NCI-H1417 (cell line): ENCODE measurements at places on chromosomes 12 and 14.

- no peak for DNase-seq
These were observed 33.0 kb upstream of the TSPAN9 start for GRCh38 chr12:3044141-3044630.

- DNase-seq, result no peak
These were observed 42.0 kb downstream of the TMTC2 start for GRCh38 chr12:82728710-82729109.

DNA sequence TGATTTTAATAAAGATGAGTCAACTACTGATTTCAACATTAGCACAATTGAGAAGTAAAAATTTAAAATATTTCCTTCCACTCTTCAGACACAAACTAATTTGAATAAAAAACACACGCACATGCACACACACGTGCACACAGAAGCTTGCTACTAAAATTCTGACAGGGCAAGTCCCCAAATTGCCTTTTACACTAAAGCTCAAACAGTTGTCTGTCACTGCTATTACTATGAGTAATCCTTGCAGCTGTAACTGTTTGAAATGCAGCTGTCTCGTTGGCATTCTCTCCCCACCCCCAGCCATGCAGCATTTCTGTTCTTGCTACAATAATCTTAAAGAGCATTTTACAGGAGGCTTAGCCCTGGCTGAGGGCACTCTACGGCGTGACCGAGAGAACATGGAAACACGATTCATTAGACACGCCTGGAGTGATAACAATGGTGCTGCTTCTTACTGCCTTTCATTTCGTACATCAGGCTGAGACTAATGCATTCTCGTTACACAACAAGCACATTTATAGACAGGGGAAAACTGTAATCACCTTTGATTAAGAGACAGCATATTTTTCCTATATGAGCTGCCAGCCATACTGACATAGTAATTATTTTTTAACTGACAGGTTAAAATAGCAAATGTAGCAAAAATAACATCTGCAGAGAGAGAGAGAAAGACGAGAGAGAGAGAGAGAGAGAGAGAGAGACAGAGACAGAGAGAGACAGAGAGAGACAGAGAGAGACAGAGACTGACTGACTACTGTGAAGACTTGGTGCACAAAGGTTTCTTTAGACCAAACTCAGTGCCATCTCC, 153.8 kb downstream of the MED13L start:
- peak; percentile 98 for DNase-seq

DNA sequence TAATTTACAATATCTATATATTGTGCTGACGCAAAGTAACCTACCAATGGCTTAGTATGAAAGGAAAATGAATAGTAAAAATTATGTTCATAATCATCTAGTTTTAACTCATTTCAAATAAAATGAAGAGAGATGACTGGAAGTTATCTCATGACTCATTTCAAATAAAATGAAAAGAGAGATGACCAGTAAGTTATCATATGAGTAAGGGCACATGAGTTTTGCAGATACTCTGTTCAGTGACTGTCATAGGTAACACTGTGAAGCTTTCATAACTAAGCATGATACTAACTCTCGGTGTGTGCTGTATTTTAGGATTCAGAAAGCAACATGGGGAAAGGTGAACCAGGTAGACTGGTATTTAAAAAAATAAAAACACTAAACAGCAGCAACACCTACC, 364.5 kb upstream of the DIO2 start:
- no peak for DNase-seq

DNA sequence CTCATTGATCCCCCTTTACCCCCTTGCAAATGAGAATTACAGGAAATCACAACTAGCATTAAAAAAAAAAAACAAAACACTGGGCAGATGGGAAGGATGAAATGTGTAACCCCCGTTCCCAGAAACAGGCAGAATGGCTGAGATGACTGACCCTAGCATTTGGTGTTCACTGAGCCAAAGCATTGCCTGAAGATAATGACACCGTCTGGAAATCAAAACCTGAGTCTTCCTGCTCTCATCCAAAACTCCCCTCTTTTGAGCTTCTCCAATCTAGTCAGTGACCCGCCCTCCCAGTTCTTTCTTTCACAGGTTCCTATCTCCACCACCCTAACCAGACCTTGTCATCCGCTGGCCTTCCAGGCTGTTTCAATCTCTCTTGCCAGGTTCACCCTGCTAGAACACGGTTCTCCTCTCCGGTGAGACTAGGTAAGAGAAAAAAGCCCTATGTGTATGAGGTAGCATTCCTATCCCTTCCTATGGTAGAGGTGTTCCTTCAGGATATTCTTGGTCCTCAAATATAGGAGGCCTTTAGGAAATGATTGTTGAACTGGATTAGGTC, 21.3 kb downstream of the SUSD6 start:
- DNase-seq, result no peak

DNA sequence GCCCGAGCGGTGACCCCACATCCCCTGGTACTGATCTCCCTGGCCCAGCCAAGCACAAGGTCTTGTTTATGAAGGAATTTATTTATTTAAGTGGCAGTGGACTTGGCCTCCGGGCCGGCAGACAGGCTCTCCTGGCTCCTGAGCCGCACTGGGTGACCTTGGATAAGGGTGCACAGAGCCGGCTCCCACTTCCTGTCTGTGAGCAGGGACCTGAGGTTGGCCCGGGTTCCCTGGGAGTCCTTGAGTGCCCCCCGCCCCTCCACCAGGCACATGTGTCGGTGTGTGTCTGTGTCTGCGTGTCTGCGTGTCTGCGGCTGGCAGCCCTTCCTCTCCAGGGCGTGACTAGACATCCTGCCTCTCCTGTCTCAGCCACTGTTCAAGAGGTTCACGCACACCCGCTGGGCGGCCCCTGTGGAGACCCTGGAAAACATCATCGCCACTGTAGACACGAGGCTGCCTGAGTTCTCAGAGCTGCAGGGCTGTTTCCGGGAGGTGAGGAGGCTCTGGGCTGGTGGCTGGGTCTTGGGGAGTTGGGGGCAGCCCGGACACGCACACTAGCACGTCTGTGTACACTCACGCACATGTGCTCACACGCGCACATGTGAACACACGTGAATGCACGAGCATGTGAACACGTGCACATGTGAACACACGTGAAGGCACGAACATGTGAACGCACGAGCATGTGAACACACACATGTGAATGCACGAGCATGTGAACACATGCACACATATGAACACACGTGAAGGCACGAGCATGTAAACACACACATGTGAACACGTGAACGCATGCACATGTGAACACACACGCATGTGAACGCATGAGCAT, 9.3 kb downstream of the TNFAIP2 start:
- DNase-seq, result no peak

GRCh38 chr14:75769047-75769685, 108.1 kb downstream of the TTLL5 start:
- no peak for DNase-seq

- DNase-seq, result no peak
These were observed 62.9 kb upstream of the HIF1A start for GRCh38 chr14:61632401-61632800.

DNA sequence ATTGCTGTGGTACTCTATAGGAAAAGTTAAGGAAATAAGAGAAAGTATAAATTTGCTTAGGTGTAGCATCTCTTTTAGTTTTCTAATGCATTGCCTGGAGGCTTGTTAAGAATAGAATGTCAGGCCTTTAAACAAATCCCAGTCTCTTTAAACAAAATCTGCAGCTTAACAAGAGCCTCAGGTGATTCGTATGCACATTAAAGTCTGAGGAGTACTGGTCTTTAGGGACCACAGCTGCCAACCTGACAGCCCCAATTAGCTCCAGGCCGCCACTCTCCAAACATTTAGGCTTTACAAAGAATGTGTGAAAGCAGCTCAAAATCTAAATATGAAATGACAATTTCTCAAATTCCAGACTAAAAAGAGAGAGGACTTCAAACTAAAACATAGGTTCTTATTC, 35.7 kb downstream of the PAWR start:
- no peak for DNase-seq

- no peak for DNase-seq
These were observed 50.1 kb upstream of the KCNA1 start for GRCh38 chr12:4859478-4860210.

DNA sequence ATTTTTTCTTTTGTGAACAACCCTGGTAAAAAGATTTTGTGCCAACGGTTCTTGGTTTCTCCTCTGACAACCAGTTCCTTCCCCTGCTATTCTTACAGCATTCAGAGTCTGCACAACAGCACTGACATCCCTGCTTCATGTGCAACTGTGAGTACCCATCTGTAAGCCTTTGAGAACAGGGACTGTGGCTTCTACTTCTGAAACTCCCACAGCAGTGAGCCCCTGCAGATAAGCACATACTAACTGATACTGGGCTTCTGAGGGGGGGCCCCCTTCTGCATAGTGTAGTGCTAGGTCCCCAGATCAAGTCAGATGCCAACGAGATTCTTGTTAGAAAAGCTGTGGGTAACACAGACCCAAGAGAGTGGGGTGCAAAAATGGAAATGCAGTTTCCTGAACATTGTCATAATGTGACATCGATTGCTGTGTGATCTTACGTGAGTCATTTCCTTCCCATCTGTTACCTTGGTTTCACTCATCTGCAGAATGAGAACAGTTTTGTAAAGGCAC, 11.1 kb upstream of the NINJ2 start:
- DNase-seq, result no peak

DNA sequence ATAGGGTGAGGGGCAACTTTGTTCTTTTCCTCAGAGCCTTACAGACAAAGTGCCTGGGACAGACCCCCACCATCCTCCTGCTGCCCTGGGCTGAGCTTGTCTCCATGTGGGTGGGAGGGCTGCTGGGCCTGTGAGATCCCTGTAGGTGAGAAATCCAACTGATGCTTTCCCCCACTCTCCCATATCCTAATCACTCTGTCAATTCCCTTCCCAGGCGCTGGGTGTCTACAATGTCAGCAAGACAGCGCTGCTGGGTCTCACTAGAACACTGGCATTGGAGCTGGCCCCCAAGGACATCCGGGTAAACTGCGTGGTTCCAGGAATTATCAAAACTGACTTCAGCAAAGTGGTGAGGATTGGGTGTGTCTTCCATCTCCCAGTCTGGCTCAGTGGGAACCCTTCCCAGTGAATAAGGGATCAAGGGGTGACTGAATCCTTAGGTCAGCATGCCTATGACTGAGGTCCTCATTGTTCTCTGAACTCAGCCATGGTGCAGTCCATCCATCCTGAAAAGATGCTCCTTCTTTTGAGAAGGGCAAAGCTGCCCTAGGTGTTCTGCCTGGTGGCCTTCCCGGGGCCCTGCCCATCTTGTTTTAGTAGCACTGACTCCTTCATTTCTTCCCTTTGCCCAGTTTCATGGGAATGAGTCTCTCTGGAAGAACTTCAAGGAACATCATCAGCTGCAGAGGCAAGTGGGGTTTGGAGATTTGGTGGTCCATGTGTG, 8.2 kb downstream of the DHRS2 start:
- no peak for DNase-seq

- no peak for DNase-seq
These were observed 159.9 kb upstream of the TMTC1 start for GRCh38 chr12:29943683-29944082.

- DNase-seq, result no peak
These were observed 2.9 kb upstream of the RTL1 start for GRCh38 chr14:100906420-100906819.

GRCh38 chr12:89156340-89156739, 196.0 kb downstream of the DUSP6 start:
- no peak for DNase-seq

GRCh38 chr12:18706798-18707197, 31.0 kb downstream of the PLCZ1 start:
- DNase-seq, result no peak

- no peak for DNase-seq
These were observed 152.4 kb downstream of the TMX1 start for GRCh38 chr14:51392416-51392815.

GRCh38 chr12:3631759-3632158, 121.2 kb downstream of the CRACR2A start:
- no peak for DNase-seq

GRCh38 chr12:108768591-108769500, 37.5 kb upstream of the CORO1C start:
- peak; percentile 89 for DNase-seq

DNA sequence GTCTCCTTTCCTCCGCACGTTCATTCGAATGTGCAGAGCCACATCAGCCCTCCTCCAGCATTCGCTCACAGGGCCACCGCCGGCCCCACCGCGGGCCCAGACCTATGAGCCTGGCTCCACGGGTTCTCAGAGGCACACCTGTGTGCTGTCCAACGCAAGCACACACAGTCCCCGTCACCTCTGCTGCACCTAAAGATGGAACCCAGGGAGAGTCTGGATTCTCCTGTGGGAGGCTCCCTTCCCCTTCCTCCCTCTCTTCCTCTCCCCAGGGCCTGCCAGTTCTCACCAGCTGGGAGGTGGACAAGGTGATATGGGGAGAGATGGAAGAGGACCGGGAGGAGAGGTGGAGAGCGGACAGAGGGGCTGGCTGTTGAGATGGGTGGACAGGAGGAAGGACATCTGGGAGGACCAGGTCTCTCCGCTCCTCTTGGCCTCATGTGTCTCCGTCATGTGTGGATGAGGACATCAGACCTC, 4.9 kb upstream of the AQP6 start:
- DNase-seq, result no peak

GRCh38 chr12:101857043-101857558, 20.3 kb upstream of the DRAM1 start:
- DNase-seq, result no peak

GRCh38 chr12:69779928-69780327, 41.3 kb downstream of the RAB3IP start:
- DNase-seq, result no peak

DNA sequence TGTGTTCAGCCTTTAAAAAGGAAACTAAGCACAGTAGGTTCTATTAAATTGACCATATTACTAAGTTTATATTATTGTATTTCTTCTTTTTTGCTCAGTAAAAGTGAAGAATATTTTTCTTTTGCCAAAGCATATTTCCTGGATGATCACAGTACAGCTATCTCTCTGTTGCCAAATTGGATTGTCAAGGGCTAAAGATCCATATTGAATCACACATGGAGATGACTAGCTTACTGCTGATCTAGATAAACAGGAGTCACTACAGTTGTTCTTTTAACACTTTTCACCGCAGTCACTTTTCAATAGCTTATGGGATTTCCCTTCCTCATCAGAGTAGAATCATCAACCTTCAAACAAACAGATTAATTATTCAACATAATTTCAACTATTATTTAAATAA, 78.6 kb downstream of the LRRC9 start:
- no peak for DNase-seq

- no peak for DNase-seq
These were observed 545 bp downstream of the SMARCC2 start for GRCh38 chr12:56188778-56189098.

GRCh38 chr12:39032448-39032847, 127.1 kb upstream of the CPNE8 start:
- DNase-seq, result no peak
